Activated CD4-positive, alpha-beta T cell treated with anti-CD3 and anti-CD28 coated beads for 4 hours (primary cell): ENCODE measurements at places on chromosomes 7 and 10.

DNA sequence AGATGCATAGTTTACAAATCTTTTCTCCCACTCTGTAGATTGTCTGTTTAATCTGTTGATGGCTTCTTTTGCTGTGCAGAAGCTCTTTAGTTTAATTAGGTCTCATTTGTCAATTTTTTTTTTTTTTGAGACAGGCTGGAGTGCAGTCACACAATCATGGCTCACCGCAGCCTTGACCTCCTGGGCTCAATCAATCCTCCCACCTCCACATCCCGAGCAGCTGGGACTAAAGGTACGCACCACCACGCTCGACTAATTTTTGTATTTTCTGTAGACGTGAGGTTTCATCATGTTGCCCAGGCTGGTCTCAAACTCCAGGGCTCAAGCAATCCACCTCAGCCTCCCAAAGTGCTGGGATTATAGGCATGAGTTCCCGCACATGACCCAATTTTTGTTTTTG lies 1655.8 kb downstream of the REEP3 start:
- DNase-seq, result no peak

DNA sequence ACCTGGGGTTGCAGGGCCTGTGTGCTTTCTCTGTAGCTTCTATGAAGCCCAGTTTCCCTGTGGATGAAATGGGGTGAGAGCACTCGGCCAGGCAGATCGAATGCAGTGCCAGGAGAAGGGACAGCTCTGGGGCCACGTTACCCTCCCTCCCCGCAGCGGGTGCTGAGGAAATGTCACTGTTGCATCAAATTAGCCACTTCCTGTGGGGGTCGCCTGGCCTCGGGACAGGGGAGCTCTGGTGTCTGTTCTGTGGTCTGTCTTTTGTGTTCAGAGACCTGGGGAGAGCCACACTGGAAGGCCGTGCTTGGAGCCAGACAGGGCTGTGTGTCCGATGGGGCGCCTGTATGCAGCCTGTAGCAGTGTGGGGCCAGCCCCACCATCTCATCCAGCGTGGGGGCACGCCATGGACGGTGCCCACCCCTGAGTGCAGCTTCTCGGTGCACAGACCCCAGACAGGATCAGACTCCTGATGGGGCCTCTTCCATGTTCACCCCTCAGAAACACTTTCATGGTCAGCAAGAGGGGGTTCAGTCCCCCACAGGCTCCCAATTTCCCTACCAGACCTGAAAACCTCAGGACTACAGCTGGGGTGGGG lies 13.6 kb downstream of the TTYH3 start:
- no peak for DNase-seq

DNA sequence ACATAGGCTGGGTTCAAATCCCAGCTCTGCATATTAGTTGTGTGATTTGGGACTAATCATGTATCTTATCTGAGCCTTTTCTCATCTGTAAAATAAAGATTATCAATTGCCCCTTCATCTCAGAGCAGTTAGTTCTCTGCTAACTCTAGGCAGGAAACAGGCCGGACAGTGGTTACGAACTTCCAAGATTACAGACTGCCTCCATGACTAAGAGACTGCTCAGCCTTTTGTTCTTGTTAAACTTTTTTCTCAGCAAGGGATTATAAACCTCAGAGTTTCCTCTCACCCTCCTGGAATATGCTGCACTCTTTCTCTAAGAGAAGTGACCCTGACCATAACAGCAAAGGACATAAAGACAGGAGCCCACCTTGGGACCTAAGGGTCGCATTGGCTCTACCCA lies 52.5 kb upstream of the NFKB2 start:
- no peak for DNase-seq

GRCh38 chr10:74587109-74587854 lies 239.1 kb upstream of the KAT6B start:
- DNase-seq, result no peak
